NCI-H460 (cell line): ENCODE measurements at places on chromosomes 13 and 19. TPM values are rescaled to one million over a fixed set of nuclear protein-coding genes. Genes with fewer than 3 reads are reported as not detected.

- DNase-seq, result no peak
Measured at GRCh38 chr19:51781999-51782398, 13.0 kb upstream of the FPR3 start.

DNA sequence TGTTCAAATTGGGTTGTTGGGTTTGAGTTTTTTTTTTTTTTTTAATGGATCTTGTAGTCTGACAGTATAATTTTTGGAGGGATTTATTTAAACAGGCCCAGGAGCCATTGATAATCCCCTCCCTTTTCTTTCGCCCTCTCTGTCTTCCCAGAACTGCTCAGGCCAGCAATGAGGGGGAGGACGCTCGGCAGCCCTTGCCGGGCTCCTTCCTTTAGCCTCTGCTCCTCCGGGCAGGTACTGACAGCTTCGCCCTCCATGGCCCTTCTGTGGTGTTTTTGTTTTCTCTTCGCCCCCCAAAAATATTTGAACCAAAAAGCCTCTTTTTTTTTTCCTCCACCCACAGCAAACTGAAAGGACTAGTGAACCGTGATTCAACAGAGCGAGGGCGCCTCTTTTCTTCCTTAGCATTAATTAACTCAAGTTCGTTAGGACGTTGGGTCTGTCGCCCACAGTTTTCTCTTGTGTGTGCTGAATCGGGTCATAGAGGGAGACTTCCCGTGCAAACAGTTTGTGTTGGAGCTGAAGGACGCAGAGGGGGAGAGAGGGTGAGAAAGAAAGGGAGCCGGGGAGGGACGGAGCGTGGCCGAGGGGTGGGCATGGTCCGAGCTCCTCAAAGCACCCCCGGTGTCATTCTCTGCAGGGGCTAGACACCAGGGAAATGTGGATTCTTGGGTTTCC lies 21.5 kb downstream of the NFIX start:
- DNase-seq, result no peak

DNA sequence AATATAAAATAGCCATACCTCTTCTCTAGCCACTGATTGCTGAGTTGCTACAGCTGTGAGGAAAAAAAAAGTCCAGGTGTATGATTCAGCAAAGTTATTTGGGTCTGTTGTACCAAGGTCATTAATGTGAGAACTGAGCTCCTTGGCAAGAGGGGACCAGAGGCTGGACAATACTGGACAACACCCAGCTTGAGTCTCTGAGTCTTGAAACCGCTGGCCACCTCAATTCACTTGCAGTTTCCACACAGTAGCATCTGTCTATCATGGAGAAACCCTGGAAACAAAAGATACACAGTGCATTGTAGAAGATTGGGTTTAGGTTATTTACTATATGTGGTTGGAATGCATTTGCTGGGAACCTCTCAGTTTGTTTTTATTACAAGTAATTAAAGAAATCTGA lies 60.4 kb downstream of the WDFY2 start:
- no peak for DNase-seq

GRCh38 chr13:111505175-111505777 lies 184.8 kb downstream of the TEX29 start:
- DNase-seq, result peak; percentile 11

The ZNF320 gene
- 2.3 and 4.8 TPM in 2 replicates for total RNA-seq

The AP1M2 gene
- 12.3 and 13.5 TPM in 2 replicates for total RNA-seq
